ENCODE measurements at places on chromosomes 1 and 21.

DNA sequence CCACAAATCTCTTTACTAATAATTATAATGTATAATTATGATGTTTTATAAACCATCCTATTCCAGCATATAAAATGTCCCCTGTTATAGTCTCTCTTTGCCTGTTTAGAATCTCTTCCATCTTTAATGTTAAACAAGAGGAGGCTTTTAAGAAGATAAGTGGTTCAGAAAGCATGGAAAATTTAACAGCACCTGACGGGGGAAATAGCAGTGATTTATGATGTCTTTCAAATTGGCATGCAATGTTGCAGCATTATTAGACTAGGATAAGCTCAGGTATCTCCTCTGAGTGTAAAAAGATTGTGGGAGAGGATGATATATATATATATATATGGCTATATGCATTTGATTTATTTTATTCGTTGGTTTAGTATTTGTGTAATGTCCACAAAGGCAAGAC, 24.4 kb downstream of the GIPC2 start:
- no peak for DNase-seq

- no peak for DNase-seq
Measured at GRCh38 chr1:36816348-36816747, 218.0 kb downstream of the GRIK3 start.

- no peak for DNase-seq
Measured at GRCh38 chr1:14739082-14739832, 140.8 kb downstream of the KAZN start.

- DNase-seq: no peak
Measured at GRCh38 chr1:109837852-109838570, 72.6 kb upstream of the CSF1 start.

GRCh38 chr21:44057960-44058651, 46.0 kb downstream of the TRAPPC10 start:
- DNase-seq: no peak

- DNase-seq: no peak
Measured at GRCh38 chr1:156471496-156472490, 28.8 kb downstream of the MEF2D start.

DNA sequence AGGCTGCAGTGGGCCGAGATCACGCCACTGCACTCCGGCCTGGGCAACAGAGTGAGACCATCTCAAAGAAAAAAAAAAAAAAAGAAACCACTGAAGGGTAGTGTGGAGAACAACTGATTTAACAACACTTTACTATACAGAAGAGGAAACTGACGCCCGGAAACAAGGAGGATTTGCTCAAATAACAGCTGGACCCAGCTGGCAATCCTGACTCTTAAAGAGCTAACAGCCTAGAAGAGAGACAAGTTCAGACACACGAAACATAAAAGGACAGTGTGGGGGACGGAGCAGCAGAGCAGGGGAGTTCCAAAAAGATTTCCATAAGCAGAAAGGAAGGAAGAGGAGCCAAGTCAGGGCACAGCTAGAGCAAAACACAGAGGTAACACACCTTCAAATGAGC, 4.4 kb downstream of the ECHDC2 start:
- no peak for DNase-seq
